Activated CD8-positive, alpha-beta memory T cell treated with anti-CD3 and anti-CD28 coated beads for 4 hours (primary cell): ENCODE measurements at places on chromosomes 5 and 9.

DNA sequence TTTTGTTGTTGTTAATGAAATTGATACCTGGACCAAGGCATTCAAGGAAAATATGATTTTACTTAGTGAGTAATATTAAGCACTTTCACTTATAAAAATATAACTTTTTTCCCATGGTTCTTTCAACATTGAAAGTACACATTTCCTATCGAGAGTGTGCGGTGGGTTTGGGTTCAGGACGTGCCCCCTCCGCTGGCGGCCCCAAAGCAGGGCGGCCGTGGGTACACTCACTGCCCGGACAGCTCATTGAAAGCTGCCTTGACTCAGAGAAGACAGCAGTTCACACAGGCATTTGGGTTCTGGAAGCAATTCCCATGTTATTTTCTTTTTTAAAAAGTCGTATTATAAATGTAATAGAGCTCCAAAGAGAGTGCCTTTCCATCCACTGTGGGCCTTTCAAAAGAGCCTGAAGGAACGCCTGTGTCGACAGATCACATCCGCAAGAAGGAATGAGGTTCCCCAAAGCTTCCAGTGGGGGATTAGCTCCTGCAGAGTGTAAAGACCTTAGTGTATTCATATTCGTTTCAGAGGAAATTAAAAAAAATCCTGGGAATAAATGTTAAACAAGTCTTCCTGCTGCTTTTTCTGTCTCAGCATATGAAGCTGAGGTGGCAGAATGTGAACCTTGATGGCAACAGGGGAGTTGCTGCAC, 74.3 kb downstream of the PRDM6 start:
- DNase-seq, result no peak

GRCh38 chr5:17156463-17156862, 61.0 kb upstream of the BASP1 start:
- no peak for DNase-seq

DNA sequence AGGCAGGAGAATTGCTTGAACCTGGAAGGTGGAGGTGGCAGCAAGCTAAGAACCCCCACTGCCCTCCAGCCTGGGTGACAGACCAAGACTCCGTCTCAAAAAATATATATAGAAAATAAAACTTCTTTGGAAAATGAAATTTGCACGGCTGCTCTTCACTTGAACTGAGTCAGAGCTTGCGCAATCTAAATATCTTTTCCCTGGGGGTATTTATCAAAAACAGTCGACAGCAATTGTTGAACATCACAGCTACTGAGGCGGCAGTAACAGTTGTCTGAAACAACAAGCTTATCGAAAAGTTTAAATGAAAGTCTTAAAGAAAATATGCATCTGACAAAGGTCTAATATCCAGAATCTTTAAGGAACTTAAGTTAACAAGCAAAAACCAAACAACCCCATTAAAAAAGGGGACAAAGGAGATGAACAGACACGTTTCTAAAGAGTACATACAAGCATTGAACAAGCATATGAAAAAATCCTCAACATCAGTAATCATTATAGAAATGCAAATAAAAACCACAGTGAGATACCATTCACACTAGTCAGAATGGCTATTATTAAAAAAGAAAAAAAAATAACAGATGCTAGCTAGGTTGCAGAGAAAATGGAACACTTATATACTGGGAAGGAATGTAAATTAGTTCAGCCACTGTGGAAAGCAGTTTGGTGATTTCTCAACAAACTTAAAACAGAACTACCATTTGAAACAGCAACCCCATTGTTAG, 153.6 kb upstream of the CDH9 start:
- DNase-seq, result no peak

GRCh38 chr9:77433675-77434445, 214.3 kb downstream of the GNA14 start:
- DNase-seq, result peak; percentile 6

- DNase-seq, result no peak
Observed at GRCh38 chr9:113562653-113563381, 99.3 kb downstream of the RGS3 start.

- DNase-seq, result no peak
Observed at GRCh38 chr5:53253421-53253871, 143.9 kb upstream of the MOCS2 start.

GRCh38 chr5:82666312-82666711, 388.2 kb upstream of the RPS23 start:
- DNase-seq, result no peak

DNA sequence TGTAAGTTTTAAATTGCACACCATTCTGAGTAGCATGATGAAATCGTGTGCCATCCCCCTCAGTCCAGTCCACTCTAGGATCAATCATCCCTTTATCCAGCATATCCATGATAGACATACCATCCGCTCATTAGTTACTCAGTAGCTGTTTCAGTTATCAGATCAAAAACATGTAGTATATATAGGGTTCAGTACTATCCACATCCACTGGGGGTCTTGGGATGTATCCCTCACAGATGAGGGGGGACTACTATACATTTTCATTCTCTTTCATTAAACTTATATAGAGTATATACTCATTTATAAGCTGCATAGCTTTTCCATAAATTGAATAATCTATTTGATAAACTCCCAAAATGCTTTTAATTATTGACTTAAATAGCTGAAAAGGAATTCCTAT, 67.6 kb downstream of the MEIKIN start:
- no peak for DNase-seq

DNA sequence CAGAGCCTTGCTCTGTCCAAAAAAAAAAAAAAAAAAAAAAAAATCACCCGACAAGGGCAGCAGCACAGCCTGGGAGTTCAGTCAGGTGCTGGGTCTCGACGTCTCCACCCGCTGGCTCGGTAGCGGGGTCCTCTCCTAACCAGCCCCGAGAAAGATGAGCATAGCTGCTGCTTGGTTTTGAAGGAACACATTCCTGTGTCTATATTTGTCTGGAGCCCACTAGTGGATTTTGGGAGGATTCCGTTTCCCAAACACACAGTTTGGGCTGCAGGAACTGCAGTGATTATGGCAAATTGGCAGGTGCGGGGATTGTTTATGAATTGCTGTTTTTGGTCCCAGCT, 1.2 kb downstream of the OTULINL start:
- no peak for DNase-seq

GRCh38 chr5:124512236-124512635, 234.2 kb downstream of the ZNF608 start:
- DNase-seq, result no peak

DNA sequence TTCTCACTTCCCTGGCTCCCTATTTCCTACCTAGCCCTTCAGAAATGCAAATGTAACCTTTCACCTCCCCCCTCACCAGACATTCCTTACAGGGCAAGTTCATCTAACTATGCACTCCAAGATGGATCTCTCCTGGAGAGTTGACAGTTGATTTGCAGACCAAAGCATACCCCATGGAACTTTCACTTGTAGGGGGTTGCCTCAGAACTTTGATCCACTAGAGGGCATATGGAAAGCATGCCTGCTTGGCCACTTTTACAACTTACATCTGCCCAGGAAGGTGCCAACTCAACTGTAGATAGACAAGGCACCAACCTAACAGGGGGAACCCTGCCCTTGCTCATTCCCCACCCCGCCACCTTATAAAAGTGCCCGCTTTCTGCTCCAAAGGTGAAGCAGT, 187.8 kb downstream of the NXNL2 start:
- no peak for DNase-seq

DNA sequence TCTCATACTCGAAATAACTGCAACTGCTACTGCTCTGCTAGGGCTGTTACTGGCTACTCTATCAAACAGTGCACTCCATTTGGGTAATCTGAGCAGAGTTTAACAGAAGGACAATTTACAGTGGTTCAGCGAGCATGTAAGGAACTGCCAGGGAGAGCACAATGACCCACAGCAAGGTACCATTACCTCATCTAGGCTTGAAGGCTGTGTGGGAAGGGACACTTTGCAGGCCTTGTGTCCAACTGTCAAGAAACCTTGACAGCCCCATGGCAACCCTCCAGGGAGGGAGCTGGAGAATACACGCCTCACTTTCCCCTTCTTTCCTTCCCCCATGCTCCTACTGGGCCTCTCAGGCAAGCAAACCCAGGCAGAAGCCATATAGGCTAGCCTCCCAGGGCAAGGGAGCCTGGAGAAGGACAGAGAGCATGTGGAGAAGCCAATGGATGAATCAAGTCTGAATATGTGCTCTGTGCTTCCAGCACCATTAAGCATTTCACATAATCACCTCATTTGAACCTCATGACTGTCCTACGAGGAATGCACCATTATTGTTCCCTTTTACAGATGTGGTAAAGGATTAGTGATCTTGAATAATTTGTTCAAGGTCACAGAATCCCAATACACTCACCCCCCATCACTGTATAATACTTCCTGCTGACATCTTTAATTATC, 49.9 kb upstream of the JAK2 start:
- no peak for DNase-seq

- DNase-seq, result no peak
Observed at GRCh38 chr5:53425687-53426511, 54.5 kb upstream of the FST start.

DNA sequence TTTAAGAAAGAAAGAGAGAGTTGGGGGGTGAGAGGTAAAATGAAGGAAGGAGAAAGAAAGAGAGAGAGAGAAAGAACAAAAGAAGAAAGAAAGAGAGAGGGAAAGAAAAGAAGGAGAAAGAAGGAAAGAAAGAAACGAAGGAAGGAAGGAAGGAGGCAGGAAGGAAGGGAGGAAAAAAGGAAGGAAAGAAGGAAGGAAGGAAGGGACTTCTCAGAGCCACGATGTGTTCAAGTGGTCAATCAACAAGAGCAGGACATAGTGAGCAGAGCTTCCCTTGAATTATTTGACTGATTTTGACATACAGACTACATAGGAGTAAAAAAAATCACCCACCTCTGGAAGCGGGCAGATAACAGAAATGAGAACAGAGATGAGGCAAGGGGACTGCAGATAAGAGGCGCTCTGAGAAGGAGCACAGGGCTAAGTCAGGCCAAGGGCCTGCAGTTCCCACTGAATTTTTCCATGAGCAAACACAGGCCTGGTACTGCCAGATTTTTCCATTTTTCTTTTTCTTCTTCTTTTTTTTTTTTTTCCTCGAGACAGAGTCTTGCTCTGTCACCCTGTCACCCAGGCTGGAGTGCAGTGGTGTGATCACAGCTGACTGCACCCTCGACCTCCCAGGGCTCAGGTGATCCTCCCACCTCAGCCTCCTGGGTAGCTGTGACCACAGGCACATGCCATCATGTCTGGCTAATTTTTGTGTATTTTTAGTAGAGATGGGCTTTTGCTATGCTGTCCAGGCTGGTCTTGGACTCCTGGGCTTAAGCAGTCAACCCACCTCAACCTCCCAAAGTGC, 77.7 kb upstream of the IL17B start:
- no peak for DNase-seq

GRCh38 chr5:147084702-147085101, 150.1 kb upstream of the STK32A start:
- DNase-seq, result no peak

DNA sequence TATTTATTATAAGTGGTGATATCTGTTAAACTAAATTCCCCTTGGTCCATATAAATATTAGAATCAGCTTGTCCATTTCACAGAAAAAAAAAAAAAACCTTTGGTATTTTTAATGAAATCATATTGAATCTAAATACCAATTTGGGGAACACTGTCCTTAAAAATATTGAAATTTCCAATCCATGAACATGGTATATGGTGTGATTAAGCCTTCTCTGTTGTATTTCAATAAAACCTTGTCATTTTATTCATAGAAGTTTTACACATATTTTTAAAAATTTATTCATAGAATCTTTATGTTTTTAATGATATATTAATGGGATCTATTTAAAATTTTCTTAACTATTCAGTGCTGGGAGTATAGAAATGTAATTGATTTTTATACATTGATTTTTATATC, 135.3 kb downstream of the CEP120 start:
- DNase-seq, result no peak

GRCh38 chr9:35656348-35656747, 1.5 kb downstream of the RMRP start:
- DNase-seq, result no peak

DNA sequence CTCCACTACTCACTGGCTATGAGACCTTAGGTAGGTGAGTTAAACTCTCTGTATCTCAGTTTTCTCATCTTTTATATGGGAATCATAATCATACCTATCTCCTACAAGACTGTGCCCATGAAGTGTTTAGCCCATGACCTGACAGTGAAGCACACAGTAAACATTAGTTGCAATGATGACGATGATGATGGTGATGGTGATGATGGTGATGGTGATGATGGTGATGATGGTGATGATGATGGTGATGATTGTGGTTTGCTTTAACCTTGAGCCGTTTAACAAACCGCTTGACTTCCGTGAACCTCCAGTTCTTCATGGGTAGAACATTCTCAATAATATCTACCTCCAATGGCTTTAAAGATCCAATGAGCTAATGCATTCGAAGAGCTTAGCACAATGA, 220.2 kb upstream of the MVB12B start:
- no peak for DNase-seq

GRCh38 chr5:141681695-141682641, at the start of gene ARAP3:
ARAP3 (minus strand) TSS chr5:141682230; CDS start chr5:141680486, 1,744 bp downstream.
- DNase-seq, result peak; percentile 13

DNA sequence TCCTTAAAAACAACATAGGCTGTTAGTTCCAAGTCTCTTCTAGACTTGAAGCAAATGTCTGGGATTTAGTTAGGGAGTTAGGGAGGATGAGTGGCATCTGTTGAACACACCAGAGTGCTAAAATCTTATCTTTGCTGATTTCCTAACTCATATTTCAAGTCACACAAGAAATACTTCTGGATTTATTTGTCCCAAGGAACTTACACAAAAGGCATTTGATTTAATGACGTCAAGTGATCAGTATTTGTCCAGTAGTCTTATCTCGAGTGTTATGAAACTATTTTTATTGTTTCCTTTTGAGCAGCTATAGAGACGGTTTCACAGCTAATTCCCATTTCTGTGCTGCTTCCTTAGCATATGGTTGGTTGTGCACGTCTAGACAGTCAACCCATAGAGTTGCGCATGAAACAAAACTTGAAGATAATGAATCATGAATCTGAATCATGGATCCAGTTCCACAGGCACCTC, 140.5 kb upstream of the TUT7 start:
- no peak for DNase-seq

DNA sequence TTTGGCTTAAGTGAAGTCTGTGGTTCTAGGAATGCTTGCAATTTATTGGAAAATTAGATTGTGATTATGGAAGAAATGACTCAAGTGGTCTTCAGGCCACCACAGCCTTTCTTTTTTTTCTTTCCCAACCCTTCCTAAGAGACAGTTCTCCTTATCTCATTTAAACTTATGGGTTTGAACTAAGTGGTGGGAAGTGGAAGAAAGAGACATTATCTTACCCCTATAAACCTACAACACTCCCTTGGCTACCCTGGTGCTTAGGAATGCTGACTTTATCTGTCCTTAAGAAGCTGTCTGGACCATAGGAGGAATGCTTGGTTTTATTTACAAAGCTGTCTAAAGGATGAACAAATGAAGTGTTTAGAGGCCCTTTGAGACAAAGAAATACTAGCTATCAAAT, 5.1 kb upstream of the ERAP1 start:
- DNase-seq, result no peak

GRCh38 chr5:137073189-137073588, 425.9 kb downstream of the SPOCK1 start:
- no peak for DNase-seq

DNA sequence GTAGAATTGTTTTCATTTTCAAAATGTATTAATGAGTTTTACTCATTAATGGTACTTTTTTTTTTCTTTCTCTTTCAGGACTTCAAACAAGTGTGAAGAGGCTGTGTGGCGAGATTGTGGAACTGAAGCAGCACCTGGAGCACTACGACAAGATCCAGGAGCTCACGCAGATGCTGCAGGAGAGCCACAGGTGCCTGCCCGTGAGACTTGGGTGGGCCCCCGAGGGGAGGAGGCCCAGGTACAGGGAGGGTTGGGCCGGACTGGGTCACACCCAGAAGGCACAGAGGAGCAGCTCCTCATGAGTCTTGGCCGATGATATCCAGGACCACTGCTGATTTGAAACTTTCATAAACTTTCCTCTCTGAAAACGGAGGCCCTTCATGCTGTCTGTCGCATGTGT, 35.6 kb downstream of the CEP72 start:
- no peak for DNase-seq
